Transverse colon (tissue), 4 donors: ENCODE measurements at places on chromosomes 2 and 18.
A peak's percentile ranks its signal among the peaks of the same experiment; 100 is the strongest.

GRCh38 chr2:190333395-190333794 lies 10.0 kb upstream of the INPP1 start:
- H3K27ac ChIP-seq: no peak overlapping the region
- H3K4me1 ChIP-seq: peaks cover 5% of the 10 kb centered on the region
- DNase-seq: no peak
- H3K36me3 ChIP-seq: no peaks in the 10 kb centered on the region

GRCh38 chr2:16382451-16382850 lies 283.2 kb downstream of the CYRIA start:
- no peaks in the 10 kb centered on the region for H3K4me1 ChIP-seq
- no peaks in the 10 kb centered on the region for H3K36me3 ChIP-seq
- H3K27me3 ChIP-seq: no peaks in the 10 kb centered on the region
- H3K27ac ChIP-seq: no peak overlapping the region
- no peak for DNase-seq
- no peak overlapping the region for H3K4me3 ChIP-seq

- no peaks in the 10 kb centered on the region for H3K27me3 ChIP-seq
- DNase-seq: no peak
- H3K27ac ChIP-seq: no peak overlapping the region
- no peak overlapping the region for H3K4me3 ChIP-seq
- no peaks in the 10 kb centered on the region for H3K4me1 ChIP-seq
These were observed 392.1 kb downstream of the PTH2R start for GRCh38 chr2:208798698-208799097.

- H3K36me3 ChIP-seq: no peaks in the 10 kb centered on the region
- peak overlapping the region; percentile 23 for H3K27ac ChIP-seq
- no peaks in the 10 kb centered on the region for H3K27me3 ChIP-seq
- no peak for DNase-seq
These were observed 195.6 kb downstream of the HRH4 start for GRCh38 chr18:24656050-24656449.

- H3K4me1 ChIP-seq: peaks cover 2% of the 10 kb centered on the region
- H3K27me3 ChIP-seq: no peaks in the 10 kb centered on the region
- no peak for DNase-seq
- H3K27ac ChIP-seq: no peak overlapping the region
These were observed 60.5 kb downstream of the SMCHD1 start for GRCh38 chr18:2715990-2716389.

DNA sequence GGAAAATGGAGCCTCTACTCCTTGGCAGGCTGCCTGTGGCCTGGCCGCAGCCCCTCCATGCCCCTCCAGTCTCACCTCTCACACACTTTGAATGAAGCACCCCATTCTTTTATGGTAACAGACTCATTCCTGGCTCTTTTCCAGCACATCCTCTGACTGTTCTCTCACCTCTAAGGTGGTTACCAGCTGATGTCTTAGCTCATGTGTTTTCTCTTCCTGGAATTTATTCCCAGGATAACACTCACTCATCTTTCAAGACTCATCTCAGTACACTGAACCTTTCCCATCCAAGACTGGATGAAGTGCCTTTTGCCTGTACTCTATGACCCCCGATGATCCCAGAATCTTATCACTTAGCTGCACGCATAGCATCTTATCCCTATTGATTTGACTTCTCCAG lies 50.6 kb downstream of the SLC9A4 start:
- no peak overlapping the region for H3K27ac ChIP-seq
- no peaks in the 10 kb centered on the region for H3K4me1 ChIP-seq
- no peaks in the 10 kb centered on the region for H3K36me3 ChIP-seq
- H3K4me3 ChIP-seq: no peak overlapping the region
